ENCODE measurements at places on chromosomes 16 and 17. TPM values are rescaled to one million over a fixed set of nuclear protein-coding genes. Genes with fewer than 3 reads are reported as not detected.

- no peaks in the 10 kb centered on the region for H3K36me3 ChIP-seq
- H3K4me3 ChIP-seq = no peak overlapping the region
- H3K27ac ChIP-seq = no peak overlapping the region
- H3K4me1 ChIP-seq = peaks cover 27% of the 10 kb centered on the region
These were observed 8.7 kb upstream of the CDC27 start for GRCh38 chr17:47197821-47198220.

GRCh38 chr17:29590411-29591145, 1.1 kb upstream of the GIT1 start:
- H3K27ac ChIP-seq = no peak overlapping the region
- no peak for DNase-seq
- H3K4me3 ChIP-seq = peak overlapping the region; percentile 88
- peaks cover 76% of the 10 kb centered on the region for H3K4me1 ChIP-seq
- no peaks in the 10 kb centered on the region for H3K36me3 ChIP-seq

The MSL1 gene
- 43.4 TPM for polyA plus RNA-seq

DNA sequence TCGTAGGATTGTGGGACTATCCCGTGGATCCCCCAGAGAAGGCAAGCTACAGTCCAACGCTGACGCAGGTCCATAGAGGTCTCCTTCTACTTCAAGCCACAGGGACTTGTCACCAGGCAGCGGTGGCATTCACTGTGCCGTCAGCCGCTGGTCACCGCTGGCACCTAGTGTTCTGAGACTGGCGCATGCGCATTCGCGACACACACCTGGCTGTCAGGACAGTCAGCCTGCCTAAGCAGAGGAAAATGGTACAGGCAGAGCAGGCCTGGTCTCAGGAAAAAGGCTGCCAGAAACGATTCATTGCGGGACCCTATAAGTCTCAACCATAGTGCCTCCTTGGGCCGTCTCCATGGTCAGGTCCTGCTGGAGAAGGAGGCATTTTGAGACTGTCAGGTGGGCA, 138.0 kb upstream of the WSB1 start:
- no peak for DNase-seq
- no peak overlapping the region for H3K27ac ChIP-seq

The REXO5 gene
- polyA plus RNA-seq = 0.50 TPM

- no peaks in the 10 kb centered on the region for H3K27me3 ChIP-seq
- no peaks in the 10 kb centered on the region for H3K4me1 ChIP-seq
- DNase-seq = no peak
- H3K36me3 ChIP-seq = no peaks in the 10 kb centered on the region
- no peak overlapping the region for H3K4me3 ChIP-seq
- H3K27ac ChIP-seq = no peak overlapping the region
These were observed 124.7 kb downstream of the CDH11 start for GRCh38 chr16:64997121-64997520.

DNA sequence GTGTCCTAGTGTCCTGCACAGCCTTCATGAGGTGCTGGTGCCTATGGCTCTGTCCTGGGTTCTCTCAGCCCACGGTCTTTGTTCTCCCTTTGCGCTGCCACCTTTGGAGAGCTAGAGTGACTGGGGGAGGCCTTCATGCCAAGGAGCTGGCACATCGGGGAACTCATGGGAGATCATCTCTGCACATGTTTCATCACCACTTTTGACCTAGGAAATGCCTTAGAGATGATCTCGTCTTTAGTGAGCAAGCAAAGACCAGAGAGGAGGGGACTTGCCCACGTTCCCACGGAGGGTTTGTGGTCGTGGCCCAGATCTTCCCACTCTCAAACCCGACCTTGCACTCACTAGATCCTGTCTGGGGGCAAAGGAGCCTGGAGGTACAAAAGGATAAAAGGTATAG, 23.5 kb downstream of the TBX4 start:
- no peaks in the 10 kb centered on the region for H3K36me3 ChIP-seq
- no peak for DNase-seq
- no peak overlapping the region for H3K27ac ChIP-seq
